ENCODE measurements at places on chromosomes 12 and 14. TPM values are rescaled to one million over a fixed set of nuclear protein-coding genes. Genes with fewer than 3 reads are reported as not detected.

The STON2 gene
- total RNA-seq: not detected

The TTC9 gene
- not detected for total RNA-seq

DNA sequence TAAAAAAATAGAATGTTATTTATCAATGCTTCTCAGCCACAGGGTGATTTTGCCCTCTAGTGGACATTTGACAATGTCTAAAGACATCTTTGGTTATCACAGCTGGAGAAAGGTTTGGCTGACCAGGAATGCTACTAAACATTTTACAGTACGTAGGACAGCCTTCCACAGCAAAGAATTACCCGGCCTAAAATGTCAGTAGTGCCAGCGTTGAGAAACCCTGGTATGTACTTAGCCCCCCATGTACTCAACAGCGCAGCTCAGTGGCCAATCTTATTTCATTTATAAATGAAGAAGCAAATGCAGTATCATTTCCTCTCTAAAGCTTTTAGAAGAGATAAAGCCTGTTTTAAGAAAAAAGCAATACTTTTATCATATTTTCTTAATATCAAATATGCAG is 5.8 kb downstream of the MARK3 start:
- DNase-seq: peak; percentile 87
- no peaks in the 10 kb centered on the region for H3K36me3 ChIP-seq
- no peak overlapping the region for H3K4me3 ChIP-seq
- H3K4me1 ChIP-seq: peaks cover 17% of the 10 kb centered on the region

- H3K36me3 ChIP-seq: no peaks in the 10 kb centered on the region
- 0 out of 2 replicates have a peak, but pooled peaks cover 2% of the 10 kb centered on the region for H3K27me3 ChIP-seq
- no peak for DNase-seq
- H3K4me1 ChIP-seq: no peaks in the 10 kb centered on the region
- no peak overlapping the region for H3K4me3 ChIP-seq
Measured at GRCh38 chr12:92432724-92433441, 269.9 kb upstream of the PLEKHG7 start.

DNA sequence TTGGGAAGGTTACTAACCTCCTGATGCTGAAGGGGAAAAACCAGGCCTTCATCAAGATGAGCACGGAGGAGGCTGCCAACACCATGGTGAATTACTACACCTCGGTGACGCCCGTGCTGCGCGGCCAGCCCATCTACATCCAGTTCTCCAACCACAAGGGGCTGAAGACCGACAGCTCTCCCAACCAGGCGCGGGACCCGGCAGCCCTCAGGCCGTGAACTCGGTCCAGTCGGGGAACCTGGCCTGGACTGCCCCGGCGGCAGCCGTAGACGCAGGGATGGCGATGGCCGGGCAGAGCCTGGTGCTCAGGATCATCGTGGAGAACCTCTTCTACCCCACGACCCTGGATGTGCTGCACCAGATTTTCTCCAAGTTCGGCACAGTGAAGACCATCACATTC is 133.0 kb upstream of the FUT8 start:
- no peak overlapping the region for H3K27ac ChIP-seq
- no peak for DNase-seq
- no peaks in the 10 kb centered on the region for H3K27me3 ChIP-seq
- H3K4me3 ChIP-seq: no peak overlapping the region

The TMEM119 gene
- total RNA-seq: 8.1 TPM
